Jurkat, Clone E6-1 (cell line): ENCODE measurements at places on chromosomes 2 and 18.

- DNase-seq: no peak
Observed at GRCh38 chr2:112648081-112648480, 2.3 kb downstream of the SLC20A1 start.

DNA sequence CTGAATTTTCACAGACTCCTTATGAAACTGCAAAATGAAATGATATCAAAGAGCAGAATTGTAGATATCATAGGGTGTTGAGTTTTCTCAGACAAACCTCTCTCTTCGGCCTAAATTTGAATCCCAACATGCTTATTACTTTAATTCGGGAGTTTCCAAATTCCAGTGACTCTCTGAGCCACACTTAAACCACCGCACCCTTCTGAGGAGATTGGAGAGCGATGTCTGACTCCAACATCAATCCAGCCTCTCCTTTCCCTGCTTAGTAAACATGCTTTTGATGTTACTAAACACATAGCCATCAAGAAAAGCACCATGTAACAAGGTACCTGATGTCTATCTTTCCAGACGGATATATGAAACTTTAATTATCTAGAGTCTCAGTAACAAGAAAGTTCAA is 103.1 kb upstream of the ARHGAP28 start:
- no peak for DNase-seq

DNA sequence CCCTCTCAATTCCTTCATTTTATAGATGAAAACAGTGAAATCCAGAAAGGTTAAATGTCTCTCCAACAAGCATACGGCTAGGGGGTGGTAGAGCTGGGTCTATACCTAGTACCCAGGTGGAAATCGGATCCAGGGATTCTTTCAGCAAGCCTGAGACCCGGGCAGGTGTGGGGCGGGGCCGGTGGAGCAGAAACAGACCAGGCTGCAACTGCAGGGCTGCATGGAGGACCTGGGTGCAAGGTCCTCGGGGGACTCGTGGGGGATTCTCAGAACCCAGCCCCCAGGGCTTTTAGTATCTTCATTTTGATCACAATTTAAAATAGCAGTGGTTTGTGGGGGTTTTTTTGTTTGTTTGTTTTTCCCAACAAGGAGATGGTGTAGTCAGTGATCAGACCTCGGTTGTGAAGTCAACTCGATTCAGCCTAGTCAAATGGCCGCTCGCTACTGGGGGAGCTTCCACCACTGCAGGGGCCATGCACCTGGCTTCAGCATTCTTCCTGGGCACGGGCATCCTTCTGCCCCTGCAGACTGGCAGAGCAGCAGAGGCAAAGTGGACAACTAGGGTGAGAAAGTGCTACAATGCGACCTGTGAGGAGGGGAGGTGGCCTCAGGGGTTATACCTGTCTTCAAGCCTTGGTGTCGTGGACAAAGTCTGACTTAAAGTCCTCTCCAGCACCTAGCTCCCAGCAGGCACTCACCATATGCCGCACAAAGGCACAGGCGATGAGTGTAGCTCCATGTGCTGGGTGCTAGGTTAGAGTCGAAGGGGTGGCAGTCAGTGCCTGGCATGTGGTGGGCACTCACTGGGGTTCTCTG is 46.3 kb downstream of the GORASP2 start:
- no peak for DNase-seq

DNA sequence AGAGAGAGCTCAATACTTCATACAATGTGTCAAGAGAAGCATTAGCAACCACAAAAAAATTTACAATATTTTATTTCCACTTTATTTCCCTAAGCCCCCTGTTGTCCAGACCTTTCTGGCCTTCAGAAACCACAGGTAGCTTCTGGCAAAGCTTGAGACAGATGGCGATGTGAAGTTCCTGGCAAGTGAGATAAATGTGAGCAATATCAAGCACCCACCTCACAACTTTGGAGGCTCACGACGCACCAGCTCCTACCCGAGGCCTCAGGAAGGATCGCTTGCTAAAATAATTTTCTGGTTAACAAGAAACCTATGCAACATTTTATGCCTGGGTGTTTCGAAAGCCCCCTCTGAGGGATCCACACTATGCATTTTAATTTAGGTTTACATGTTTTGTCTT is 158.1 kb upstream of the CHAC2 start:
- no peak for DNase-seq

DNA sequence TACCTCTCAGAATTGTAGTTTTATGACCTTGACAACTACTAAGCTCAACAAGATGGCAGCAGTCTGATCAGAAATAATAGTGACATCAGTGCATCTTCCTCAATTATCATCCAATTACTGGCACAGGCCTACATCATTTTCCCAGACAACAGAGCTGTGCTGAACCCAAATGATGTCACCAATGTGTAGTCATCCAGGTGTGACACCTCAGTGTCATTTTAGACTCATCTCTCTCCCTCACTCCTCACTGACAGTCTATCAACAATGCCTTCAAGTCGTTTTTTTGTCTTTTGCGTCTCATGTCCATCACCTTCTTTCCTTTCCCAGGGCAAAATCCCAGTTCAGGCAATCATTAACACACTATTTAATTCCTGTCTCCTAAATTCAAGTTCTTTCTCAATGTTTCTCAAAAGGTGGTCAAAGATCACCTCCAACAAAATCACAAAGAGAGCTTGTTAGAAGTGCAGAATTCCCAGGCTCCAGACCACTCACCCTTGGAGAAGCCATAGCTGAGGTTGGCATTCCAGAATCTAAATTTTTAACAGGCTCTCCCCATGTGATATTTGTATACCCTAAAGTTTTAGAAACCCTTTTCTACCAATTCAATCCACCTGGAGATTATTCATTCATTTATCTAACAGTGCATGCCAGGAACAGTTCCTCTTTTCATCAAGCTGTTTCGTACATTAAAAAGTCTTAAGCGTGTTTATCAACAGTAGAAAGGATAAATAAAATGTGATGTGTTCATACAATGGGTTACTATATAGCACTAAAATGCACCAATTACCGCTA is 125.3 kb upstream of the KLF7 start:
- DNase-seq: no peak

- no peak for DNase-seq
Observed at GRCh38 chr2:138012082-138012481, 47.8 kb downstream of the HNMT start.

DNA sequence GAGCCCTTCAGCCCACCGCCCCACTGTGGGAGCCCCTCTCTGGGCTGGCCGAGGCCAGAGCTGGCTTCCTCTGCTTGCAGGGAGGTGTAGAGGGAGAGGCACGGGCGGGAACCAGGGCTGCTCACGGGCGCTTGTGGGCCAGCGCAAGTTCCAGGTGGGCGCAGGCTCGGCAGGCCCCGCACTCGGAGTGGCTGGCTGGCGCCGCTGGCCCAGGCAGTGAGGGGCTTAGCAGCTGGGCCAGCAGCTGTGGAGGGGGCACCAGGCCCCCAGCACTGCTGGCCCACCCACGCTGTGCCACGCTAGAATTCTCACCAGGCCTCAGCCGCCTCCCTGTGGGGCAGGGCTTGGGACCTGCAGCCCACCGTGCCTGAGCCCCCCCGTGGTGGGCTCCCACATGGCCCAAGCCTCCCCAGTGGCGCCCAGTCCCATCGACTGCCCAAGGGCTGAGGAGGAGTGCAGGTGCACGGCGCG is 45.2 kb downstream of the SLC5A7 start:
- DNase-seq: no peak
